ENCODE measurements at places on chromosomes 4 and X. TPM values are rescaled to one million over a fixed set of nuclear protein-coding genes. Genes with fewer than 3 reads are reported as not detected.

PDE6B gene
- 9.5 TPM for total RNA-seq

RHOH gene
- total RNA-seq: not detected

FAM184B gene
- not detected for total RNA-seq

F9 gene
- not detected for total RNA-seq

CD38 gene
- 3.6 TPM for total RNA-seq

All from dermis microvascular lymphatic vessel endothelial cell (primary cell).